ENCODE measurements at places on chromosomes 16 and 17. TPM values are rescaled to one million over a fixed set of nuclear protein-coding genes. Genes with fewer than 3 reads are reported as not detected.

GRCh38 chr17:30212750-30213149 is 22.7 kb downstream of the SLC6A4 start:
- DNase-seq = no peak

DNA sequence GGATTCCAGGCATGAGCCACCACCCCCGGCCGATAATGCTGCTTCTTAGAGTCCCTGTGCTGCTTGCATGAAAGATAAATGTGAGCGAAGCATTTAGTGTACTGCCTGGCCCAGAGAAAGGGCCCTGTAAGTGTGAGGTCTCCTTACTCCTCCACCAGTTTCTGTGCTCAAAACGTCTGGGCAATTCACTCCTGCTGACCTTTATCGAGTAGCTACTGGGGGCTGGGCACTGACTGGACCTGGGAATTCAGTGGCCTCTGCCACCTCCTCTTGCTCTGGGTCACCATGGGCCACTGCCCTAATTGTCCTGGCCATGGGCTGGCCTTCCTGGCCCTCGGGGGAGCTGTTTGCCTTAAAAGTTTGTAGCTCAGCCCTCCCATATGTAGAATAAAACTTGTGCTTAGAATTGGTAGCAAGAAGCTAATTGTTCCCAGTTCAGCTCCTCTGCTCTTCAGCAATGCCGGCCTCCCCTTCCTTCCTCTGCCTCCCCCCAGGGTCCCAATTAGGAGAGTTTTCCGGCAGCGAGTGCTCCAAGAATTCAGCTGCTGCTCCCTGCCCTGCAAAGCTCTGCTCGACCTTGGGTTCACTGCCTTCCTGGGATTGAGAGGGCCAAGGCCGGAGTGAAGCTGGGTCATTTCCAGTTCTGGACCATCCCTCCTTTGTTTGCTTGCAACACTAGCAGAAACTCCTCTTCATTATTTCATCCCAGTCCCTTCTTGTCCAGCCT is 98.9 kb upstream of the CDC42EP4 start:
- no peak for DNase-seq

GRCh38 chr16:85626191-85626981 is 13.3 kb downstream of the GSE1 start:
- peak; percentile 47 for DNase-seq

- DNase-seq = peak; percentile 76
Measured at GRCh38 chr17:76405967-76406647, 21.7 kb downstream of the SPHK1 start.

DNA sequence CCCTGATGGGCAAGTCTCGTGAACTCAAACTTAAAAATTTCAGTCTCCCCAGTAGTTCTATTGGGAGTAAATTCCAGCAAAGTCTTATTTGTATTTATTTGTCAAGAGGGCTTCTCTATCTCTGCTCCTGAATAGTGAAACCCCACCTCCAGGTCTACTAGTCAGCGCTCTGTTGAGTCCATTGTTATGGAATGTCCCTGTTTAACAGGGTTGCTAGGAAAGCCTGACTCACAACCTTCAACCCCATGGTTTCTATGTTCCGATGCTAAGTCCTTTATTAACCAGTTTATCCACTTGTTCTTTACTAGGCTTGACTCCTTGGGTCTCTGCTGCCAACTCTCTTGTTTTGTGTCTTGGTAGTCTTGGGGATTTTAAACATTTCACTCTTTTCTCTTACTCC is 250.7 kb upstream of the MYOCD start:
- no peak for DNase-seq

DNA sequence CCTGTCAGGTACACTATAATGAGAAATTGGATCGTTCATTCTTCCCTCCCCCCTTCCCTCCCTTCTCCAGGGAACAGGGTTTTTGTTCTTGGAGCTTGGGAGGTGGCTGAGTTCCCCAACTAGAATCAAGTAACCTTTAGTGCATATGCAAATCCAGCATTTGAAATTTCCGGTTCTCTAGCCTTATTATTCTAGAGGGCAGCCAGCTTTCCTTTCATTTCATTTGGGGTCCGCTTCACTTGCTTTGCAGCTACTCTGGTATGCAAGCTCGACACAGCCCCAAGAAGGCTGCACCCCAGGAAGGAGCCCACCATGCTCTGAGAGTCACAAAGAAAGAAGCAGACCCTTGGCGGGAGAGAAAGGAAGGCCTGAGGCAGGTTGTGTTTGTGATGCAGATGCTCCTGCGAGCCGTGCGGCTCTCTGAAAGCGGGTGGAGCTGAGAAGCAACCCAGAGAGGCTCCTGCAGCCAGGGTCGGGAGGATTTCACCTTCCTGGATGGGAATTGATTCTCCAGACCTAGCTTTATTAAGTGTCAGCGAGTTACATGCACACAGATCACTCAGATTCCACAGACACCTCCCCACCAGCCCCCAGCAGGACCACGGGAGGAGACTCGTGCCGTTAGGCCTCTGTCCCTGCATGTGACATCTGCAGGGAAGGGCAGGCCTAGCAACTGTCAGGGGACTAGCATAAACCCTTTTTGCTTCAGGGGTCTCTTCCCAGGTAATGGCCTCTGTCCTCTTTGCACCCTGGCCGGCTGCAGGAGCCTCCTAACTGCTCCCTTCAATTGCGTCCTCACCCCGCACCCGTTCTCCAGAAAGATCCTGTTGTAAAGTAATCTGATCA is 34.5 kb downstream of the PMM2 start:
- DNase-seq = no peak

DOC2B gene
- 5.9 TPM for total RNA-seq

AATK gene
- total RNA-seq = 31.7 TPM
